Fibroblast of skin of scalp (primary cell): ENCODE measurements at places on chromosomes 6 and 20.

DNA sequence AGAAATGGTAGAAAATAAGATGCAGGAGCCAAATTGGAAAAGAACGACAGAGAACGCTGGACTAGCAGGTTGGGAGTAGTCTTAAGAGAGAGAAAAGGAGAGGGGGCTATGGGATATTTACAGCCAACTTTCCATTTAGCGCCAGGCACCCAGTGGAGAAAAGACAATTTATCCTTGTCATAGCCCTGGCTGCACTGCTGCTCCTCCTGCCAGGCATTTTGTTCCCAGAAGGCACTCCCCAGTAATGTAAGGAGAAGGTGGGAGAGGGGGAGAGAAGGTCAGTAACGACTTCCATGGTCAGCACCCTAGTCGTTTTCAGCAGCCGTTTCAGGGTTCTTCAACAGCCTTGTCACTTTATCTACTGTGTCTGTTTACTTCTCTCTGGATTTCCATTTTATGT, 159.0 kb downstream of the TRMT11 start:
- no peak for DNase-seq

DNA sequence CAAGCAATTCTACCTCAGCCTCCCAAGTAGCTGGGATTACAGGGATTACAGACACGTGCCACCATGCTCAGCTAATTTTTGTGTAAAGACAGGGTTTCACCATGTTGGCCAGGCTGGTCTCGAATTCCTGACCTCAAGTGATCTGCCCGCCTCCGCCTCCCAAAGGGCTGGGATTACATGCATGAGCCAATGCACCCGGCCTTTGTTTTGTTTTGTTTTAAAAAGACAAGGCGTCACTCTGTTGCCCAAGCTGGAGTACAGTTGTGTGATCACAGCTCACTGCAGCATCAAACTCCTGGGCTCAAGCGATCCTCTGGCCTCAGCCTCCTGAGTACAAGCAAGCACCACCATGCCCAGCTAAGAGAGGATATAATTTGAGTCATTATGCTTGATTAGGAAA, 5.4 kb downstream of the SERINC3 start:
- no peak for DNase-seq

- DNase-seq: no peak
Observed at GRCh38 chr6:159013229-159013628, 13.2 kb upstream of the RSPH3 start.

GRCh38 chr6:155432293-155432692, 23.3 kb downstream of the NOX3 start:
- no peak for DNase-seq

DNA sequence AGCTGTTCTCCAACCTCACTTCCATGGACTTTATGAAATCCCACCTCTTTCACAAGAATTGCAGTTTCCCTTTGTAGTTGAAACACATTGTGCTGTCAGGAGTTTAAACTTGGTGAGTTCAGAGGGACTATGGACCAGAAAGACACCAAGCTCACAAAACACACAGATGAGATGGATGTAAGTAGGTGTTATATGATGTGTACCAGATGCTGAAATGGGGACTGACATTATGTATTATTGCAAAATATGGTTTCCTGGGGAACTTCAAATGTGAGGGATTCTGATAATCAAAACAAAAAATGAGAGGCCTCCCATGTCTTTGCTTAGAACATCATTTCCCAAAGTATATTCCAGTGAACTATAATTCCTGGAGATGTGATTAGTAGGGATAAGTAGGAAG, 401.1 kb upstream of the ARID1B start:
- DNase-seq: no peak

GRCh38 chr6:22682979-22683378, 113.6 kb downstream of the HDGFL1 start:
- no peak for DNase-seq

DNA sequence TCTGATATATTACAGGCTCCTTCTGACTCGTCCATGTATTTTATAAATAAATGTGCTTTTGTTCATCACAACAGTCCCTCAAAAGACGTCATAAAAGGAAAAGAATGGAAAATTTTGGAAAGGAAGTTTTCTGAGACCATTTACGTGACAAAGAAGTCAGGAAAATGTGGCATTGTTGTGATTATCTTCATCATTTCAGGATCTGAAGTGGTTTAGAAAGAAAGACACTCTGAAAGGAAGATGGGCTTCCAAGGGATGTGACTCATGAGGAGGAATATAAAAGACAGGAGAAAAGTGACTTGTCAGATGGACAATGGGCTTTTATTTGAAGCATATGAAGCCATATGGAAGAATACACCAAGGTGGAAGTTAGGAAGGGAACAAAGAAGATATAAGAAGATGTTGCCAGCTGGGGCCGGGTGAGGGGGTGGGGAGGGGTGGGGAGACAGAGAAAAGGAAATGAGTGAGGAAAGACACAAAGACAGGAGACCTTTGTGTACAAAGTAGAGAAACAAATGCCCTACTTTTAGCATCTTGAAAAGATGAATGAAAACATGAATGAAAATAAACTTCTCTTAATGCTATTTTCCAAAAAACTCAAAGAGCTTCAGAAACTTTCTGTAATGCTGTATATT, 190.3 kb upstream of the PREP start:
- peak; percentile 29 for DNase-seq

DNA sequence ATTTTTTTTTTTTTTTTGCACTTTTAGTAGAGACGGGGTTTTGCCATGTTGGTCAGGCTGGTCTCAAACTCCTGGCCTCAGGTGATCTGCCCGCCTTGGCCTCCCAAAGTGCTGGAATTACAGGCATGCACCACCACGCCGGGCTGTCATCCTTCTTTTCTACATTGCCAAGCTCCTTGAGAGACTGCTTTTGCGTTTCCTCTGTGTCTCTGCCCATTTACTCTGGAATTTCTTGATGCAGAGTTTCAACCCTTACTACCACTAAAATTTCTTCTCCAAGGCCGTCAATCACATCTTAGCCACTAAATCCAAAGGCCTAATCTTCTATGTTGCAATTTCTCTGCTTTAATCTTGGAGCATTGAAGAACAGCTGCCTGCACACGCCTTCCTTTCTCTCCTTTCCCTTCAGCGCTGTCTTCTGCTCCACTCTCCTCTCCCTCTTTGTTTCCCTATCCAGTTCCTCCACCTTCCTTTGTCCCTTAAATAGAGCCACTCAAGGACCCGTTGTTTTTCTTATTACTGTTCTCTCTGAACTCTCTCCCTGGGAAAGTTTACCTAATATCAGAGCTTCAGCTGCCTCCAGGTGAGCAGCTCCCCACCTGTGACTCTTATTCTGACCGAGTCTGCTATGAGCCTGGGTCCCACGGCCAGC, 98.8 kb downstream of the SLC35B3 start:
- no peak for DNase-seq

GRCh38 chr6:25428758-25429317, 149.7 kb downstream of the CARMIL1 start:
- DNase-seq: no peak

DNA sequence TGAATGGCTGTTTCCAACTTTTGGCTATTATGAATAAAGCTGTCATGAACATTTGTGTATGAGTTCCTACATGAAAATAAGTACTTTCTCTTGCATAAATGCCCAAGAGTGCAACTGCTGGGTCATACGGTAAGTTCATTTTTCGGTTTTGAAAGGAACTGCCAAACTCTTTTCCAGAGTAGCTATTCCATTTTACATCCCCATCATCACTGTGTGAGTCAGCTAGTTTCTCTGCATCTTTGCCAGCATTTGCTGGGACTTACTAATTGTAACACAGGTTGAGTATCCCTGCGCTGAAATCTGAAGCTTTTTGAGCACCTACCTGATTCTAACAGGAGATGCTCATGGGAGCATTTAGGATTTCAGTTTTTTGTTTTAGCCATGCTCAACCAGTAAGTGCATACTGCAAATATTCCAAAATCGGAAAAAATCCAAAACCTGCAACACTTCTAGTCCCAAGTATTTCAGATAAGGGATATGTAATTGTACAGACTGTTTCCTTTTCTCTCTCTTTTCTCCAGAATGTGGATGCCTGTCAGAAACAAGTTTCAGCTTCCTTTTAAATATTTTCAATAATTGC, 118.4 kb downstream of the DTNBP1 start:
- no peak for DNase-seq

DNA sequence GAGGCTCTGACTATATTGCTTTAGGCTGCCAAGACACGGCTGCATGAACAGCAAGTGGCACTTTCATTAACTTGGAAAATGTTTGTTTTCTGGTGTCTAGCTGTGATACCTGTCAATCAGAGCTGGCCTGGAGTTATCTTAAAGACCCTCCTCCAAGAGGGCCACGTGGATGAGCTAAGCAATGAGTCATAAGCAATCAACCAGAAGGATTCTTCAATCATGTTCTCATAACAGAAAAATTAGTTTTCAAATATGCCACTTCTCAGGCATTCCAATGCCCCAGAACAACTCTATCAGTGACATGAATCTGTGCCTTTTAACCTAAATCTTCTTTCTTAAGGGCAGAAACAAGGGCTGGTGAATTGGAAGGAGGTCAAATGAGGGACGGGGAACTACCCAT, 283.0 kb downstream of the HTR1B start:
- peak; percentile 33 for DNase-seq

DNA sequence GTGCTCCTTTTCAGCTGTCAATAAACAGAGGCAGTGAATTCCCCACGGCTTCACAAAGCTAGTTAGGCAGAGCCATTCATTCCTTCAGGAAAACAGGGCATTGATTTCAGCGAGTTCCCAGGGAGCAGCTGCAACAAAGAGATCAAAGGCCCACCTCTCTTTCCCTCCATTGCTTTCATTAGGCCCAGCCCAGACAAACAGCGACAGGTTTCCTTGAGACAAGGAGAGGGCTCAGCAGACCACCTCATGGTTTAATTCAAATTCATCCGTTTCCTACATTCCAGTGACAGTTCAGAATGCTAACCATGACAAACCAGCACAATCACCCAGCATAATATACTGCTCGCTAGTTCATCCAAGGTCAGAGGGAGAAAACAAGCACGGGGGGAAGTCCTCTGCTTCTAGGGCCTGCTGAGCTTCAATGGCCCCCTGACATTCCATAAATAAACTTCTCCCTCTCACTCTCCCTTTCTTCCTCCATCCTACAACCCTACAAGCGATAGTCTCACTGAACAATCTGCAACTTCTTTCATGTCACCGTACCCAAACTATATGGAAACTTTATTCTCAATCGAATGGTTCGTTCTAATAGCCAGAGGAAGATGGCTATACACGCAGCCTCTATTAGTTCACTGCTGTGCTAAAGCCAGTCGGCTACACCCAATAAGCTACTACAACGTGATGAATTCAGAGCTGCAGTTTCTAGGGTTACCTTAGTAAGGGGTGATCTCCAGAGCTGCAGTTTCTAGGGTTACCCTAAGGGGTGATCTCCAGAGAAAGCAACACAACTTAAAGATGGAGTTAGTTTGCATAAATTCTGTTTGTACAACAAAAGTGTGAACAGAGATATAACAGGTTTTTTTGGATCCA, 34.7 kb downstream of the PLAGL1 start:
- no peak for DNase-seq

GRCh38 chr6:1053586-1053985, 258.3 kb upstream of the FOXQ1 start:
- DNase-seq: no peak

GRCh38 chr20:58022711-58023110, 205.7 kb downstream of the ANKRD60 start:
- DNase-seq: no peak

GRCh38 chr20:21708738-21709534, 3.5 kb downstream of the PAX1 start:
- no peak for DNase-seq

GRCh38 chr6:115842338-115842737, 218.4 kb downstream of the FRK start:
- DNase-seq: no peak

DNA sequence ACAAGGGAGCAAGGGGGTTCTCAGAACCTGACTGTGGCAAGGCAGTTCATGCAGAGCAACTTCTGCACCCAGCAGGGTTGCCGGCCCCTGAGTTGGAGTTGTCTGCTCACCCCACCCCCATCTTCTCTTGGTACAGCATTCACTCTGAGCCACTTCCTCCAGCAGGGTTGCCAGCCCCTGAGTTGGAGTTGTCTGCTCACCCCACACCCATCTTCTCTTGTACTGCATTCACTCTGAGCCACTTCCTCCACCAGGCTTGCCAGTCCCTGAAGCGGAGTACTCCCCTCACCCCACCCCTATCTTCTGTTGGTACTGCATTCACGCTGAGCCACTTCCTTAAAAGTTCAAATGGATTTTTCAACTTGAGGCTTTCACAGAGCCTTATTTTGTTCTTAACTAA, 79.7 kb upstream of the SYNDIG1 start:
- DNase-seq: no peak

DNA sequence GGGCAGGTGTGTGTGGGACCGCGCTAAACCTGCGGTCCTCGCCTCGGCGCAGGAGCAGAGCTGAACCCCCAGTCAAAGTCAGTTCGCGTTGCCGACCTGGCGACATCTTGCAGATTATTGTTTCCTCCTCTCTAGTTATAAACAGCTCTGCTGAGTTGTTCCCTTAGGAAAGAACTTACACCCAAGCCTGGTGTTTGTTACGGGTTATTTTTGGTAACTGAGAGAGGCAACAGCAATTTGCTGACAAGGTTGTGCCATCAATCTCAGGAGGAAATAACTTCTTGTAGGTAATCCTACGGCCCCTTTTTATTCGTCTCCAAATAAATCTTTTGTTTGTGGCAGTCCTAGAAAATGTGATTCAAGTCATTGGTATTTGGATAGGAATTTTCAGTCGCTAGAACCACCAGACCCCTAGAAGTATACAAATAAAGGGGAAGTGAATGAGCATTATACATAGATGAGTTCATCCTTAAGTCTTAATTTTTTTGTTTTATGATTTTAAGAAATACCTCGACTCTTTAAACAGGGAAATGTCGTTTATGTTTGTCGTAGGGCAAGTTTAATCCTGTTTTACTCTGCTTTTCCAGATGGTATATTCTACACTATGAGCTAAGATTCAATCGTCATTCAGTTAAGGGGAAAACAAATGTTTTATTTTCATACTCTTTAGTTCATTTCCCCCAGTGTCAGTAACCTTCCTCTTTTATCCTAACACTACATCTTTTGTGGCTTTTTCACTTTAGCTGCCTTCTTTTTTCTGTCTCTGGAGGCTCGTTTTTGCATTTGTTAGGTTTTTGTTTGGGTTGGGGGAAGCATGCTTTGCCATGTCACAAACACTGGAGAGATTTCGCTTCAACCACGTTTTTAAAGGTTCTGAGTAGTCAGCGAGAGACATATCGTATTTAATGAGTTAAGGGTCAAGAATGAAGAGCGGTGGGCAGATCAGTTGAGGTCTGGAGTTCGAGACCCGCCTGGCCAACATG, 1.2 kb downstream of the PM20D2 start:
- peak; percentile 65 for DNase-seq

DNA sequence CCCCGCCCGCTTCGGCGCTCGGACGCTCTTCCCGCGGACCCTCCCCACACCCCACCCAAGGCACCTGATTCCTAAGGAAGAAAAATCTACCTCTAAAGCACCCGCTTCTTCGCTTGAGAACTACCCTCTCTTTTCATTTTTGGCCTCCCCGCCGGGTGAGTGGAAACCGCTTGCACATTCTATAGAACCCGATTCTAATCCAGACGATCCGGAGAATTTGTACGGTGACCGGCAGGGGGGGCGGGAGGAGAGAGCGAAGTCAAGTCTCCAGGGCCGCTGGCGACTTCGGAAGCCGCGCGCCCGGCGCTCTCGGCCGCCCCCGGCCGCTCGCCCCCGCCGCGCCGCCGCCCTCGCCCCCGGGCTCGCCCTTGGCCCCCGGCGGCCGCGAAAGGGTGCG, at the start of gene RBM24:
Gene RBM24, plus strand, starts transcription at position 262 of the 397 bp plus-strand sequence. CDS start 221 bp downstream, outside the sequence.
- DNase-seq: peak; percentile 86
